ENCODE measurements at places on chromosomes 2 and 18.

- no peak for DNase-seq
Measured at GRCh38 chr2:196275646-196276352, 104.4 kb upstream of the STK17B start.

DNA sequence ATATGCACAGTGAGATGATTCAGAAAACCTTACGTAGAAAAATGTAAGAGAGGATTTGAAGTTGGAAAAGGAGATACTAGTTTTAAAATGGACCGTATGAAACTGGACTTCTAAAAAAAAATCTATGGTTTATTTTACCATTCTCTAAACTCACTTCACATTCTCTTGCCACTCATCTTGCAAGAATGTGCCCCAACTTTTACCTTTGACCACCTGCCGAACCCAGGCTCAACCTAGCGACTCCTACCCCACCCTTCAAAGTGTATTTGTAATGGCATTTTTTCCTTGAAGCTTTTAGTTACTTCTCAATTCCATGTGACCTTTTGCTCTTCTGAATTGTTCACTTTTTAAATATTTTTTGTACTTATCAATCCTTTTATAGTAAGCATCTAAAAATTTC, 160.8 kb downstream of the PHLPP1 start:
- no peak for DNase-seq

DNA sequence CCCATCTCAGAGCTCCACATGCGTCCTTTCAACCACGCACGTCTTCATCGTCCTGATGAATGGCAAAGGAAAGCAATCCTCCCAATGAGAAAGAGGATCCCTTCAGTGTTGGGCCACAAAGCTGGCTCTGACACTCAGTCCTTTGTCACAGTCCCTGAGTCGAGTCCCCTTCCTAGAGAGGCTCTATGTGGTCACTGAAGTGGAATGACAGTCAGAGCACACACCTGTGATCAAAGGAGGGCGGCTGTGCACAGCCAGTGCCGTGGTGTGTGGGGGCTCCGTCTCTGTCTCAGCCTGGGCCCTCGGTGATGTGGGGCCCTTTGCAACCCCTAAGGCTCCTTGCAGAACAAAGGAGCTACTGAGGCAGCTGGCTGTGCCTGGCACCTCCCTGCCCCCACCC, 157.3 kb upstream of the APCDD1 start:
- DNase-seq = no peak

DNA sequence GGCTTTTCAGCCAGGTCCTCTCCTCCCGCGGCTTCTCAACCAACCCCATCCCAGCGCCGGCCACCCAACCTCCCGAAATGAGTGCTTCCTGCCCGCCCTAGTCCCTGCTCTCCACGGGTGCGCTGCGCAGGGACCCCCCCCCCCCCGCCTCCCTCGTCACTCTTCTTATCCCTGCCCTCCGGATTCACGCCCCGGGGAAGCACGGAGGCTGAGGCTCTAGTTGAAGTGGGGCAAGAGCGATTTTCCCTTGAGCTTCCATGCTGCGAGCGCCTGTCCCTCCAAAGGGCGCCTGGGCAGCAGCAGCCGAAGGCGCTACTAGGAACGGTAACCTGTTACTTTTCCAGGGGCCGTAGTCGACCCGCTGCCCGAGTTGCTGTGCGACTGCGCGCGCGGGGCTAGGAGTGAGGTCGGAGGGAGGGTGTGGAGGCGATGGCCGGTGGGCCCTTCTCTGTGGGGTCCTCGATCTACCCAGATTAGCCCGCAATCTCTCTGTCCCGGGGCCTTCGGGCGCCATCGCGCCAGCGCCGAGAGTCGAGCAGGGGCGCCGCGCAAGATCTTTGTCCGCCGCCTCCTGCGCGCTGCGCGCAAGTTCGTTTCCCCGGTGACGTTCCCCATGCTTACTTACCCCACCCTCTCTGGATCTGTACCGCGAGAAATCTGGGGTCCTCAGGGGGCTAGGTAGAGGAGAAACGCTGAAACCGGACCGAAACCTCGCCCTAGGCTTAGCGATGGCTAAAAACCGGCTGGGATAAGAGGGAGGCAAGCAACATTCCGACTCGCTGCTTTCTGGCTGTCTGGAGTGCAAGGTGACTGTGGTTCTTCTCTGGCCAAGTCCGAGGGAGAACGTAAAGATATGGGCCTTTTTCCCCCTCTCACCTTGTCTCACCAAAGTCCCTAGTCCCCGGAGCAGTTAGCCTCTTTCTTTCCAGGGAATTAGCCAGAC, 677 bp downstream of the GAD1 start:
- DNase-seq = no peak

GRCh38 chr18:6406075-6406909, 8.4 kb downstream of the L3MBTL4 start:
- no peak for DNase-seq

- DNase-seq = no peak
Measured at GRCh38 chr2:148917431-148917830, 42.4 kb downstream of the KIF5C start.

DNA sequence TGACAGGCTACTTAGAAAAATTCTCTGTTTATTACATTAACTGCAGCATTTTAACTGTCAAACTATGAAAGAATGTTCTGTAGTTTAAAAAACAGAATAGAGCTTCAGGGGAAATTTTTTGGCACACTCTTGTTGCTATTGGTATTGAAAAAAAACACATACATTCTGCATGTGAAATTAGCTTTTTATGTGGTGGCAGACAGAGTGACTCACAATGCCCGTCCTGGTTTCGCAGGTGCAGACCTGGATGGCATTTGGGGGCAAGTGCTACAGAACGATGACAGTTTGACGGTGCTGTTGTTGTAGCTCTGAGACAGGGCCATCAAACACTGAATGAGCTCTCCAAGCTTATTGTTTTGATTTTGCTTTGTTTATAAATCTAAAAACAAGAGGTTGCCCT, 105.0 kb upstream of the MAP3K20 start:
- no peak for DNase-seq

DNA sequence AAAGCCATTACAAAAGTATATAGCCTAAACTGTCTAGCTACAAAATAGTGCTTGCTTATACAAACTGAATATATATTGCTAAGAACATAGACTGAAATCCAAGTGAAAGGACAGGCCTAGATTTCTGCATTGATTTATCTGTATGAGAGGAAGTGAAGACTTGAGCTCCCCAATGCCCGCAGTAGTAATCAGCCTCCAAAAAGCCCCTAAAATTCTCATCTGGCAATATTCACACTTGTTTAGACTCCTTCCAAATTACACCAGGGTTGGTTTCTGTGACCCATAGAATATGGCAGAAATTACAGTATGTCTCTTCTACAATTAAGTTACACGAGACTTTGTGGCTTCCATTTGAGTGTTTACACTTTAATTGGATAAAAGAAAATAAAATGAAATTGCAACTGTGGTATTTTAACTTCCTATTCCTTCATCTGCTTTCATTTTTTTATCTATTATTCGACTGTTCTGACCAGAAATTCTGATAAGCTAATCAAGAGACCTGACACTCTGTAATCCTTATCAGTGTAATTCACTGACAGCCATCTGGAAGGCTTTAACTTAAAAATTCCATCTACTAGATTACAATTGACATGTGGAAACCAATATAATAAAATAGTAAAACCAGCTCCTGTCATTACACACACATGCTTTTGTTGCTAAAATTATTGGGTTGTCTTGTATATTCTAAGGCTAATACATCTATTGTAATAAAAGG, 21.1 kb downstream of the ABCB11 start:
- DNase-seq = no peak

GRCh38 chr2:6510532-6510931, 355.2 kb downstream of the CMPK2 start:
- DNase-seq = no peak

- DNase-seq = no peak
Measured at GRCh38 chr2:228786901-228787300, 484.2 kb downstream of the PID1 start.

GRCh38 chr2:32632089-32632488, 4.2 kb downstream of the TTC27 start:
- no peak for DNase-seq

GRCh38 chr2:160305081-160305750, 105.1 kb upstream of the ITGB6 start:
- no peak for DNase-seq

- no peak for DNase-seq
Measured at GRCh38 chr2:54845514-54845913, 122.1 kb downstream of the EML6 start.

DNA sequence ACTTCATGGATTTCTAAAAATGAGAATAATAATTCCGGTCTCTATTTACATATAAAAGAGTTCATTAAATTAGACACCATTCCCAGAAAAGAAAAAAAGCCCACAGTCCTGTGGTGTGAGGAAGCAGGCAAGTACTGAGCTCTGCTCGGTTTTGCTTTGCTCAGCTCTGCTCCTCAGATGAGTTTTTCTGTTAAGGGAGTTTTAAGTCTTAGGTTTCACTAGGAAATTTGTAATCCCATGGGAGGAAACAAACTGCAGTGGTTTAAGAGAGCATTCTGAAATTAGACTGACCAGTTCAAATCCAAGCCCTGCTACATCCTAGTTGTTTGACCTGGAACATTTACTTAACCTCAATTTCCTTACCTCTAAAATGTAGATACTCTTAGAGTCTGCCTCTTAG, 338.6 kb upstream of the MMADHC start:
- no peak for DNase-seq

Measured in glomerular endothelial cell (primary cell).